Urinary bladder (tissue), 4 donors: ENCODE measurements at places on chromosomes 7 and 10. TPM values are rescaled to one million over a fixed set of nuclear protein-coding genes. Genes with fewer than 3 reads are reported as not detected.

DNA sequence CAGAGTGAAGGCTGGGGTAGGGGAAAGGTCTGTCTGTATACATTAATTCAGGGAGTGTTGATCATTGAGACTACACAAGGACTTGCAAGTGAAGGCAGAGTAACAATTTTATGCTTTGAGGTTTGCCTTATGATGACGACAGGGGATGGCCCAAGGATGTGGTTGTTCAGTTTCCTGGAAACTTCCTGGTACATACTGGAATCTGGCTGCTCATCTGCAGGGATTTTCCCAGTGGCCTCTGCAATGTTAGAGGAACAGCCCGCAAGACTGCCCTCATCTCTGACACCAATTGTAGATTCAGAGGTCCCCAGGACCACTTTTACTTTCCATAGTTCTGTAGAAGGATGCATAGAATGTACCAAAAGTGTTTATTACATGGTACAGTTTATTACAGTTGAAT is 189.6 kb downstream of the TMEM178B start:
- no peak for DNase-seq

The KCNH2 gene
- 9.9 TPM for total RNA-seq

GRCh38 chr7:140534743-140535142 is 55.4 kb upstream of the MKRN1 start:
- DNase-seq, result no peak

DNA sequence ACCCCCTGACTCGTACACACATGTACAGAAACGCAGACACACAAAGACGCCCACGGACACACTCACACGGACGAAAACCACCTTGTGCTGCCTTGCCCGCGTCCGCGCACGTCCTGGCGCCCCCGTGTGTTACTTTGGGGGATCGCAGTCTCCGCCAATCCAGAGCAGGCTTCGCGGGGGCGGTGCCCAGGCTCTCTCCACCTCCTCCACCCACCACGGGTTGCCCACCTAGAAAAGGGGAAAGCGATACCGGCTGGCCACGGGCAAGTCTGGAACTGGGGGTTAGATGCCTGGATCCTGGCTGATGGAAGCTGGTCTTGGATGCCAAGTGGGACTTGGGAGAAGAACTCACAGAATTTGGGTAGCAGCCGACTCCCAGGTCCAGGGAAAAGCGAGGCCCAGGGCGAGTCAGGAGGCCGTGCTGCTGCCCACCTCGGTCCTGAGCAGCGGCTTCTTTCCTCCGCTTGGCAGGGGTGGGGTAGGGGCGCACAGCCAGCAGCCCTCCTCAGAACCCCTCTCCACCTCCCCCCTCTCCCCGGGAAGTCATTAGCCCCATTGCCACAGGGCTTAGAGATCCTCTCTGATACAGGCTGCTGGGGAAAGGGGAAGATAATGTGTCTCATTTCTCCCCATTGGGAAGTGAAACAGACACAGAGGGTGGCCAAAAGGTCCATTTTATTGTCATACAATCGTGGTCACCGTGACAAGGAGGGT is 4.6 kb upstream of the VGF start:
- DNase-seq, result no peak

The SPAM1 gene
- total RNA-seq, result not detected

DNA sequence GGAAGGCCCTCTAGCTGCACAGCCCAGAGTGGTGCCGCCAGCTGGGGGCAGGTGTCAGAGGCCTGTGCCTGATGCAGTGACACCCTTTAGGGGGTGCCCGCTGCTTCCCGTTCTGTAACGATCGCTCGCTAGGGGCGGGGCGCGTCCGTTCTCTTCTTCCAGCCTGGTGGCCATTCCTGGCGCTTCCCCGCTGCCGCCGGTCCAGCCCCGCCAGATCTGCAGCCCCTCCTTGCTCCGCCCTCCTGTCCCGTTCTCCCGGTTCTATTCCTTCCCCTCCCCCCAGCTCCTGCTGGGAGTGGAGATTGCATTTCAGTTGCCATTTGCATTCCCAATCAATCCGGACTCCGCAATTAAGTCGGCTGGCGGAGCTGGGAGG is 39.2 kb downstream of the AGAP3 start:
- DNase-seq, result no peak

DNA sequence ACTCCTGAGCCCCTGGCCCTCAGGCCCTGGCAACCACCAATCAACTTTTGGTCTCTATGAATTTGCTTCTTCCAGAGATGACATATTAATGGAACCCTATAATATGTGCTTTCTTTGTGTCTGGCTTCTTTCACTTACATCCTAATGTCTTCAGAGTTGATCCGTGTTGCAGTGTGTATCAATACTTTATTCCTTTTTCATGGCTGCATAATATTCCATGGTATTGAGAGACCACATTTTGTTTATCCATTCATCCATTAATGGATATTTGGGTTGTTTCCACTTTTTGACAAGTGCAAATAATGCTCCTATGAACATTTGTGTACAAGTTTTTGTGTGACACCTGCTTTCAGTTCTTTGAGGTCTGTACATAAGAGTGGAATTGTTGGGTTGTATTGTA is 43.3 kb upstream of the ELFN1 start:
- no peak for DNase-seq

DNA sequence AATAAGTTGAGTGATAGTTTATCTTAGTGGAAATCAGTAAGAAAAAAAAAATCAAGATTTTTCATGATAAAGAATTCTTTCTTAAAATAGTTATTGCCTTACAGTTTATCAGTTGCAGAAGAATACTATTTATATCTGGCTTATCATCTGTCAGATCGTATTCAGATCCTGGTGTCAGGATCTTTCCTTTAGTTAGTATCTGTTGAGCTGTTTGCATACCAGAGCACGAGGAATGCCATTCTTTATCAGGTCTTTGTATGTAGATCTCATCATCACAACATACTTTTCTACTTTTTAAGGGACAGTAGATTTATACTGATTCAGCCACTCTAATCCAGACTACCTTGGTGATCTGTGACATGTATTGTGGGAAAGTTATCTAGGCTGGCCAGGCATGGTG is 12.5 kb downstream of the ENO4 start:
- no peak for DNase-seq

DNA sequence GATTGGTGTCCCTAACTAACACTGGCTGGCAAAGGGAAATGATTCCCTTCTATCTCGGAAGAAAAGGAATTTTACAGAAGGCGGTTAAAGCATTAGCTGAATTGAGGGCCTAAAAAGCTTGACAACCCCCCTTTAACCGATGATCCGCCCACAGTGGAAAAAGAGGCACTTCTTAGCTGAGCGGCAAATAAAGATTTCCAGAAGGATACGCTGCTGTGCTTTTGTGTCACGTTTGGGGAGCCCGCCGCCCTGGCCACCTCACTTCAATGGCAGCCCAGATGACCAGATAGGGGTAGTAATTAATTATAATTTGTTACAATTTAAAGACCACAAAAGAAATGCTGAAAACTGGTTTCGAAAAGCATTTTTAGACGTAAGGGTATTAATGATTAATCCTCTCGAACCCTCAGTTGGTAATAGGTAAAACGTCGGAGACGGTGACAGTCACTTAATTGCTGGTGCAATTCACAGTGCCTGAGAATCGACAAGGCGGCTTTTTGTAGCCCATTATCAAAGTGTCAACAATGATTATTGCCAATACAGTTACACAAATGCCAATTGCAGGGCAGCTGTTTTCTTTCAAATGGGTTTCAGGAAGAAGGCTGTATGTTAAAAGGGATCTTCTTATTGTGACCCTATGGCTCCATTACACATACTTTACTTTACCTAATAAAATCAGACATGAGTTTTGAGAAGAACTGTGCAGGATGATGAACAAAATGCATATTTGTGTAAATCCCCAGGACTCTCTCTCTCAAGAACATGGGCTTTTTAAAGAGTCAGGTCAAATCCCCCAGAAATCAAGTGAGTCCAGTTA is 154.1 kb downstream of the PIP4K2A start:
- DNase-seq, result no peak

GRCh38 chr7:78571292-78571691 is 772.7 kb downstream of the PHTF2 start:
- no peak for DNase-seq

- no peak for DNase-seq
Measured at GRCh38 chr7:30775992-30776391, 4.8 kb downstream of the MINDY4 start.

DNA sequence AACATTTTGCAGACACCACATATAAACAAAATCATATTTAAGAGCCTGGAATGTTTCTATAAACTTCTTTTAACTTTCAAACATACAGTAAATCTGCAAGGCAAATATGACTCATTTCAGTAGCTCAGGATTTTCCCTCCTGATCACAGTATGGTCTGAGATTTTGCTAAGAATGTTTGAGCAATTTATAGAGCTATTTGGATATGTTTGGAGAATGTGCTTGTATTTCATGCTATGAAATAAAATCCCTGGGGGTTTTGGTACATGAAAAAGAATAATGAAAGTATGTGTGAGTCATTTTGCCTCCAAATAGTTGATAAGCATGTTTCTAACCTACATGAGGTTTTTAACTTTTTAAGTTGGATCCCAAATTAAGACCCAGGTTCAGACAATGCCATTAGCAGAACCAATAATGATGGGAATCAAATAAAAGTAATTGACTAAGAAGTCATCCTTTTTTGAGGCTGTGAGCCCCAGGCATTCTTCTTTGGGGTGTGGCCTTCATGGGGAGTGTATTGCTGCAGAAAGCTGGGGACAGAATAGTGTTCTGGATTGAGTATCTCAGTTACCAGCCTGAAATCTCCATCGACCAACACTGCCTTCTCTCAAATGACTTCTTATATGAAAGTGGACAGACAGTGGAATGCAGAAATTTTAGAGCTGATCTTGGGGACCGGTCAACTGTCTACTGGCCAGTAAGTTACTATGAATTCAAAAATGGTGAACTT is 66.1 kb upstream of the AGBL3 start:
- DNase-seq, result no peak

DNA sequence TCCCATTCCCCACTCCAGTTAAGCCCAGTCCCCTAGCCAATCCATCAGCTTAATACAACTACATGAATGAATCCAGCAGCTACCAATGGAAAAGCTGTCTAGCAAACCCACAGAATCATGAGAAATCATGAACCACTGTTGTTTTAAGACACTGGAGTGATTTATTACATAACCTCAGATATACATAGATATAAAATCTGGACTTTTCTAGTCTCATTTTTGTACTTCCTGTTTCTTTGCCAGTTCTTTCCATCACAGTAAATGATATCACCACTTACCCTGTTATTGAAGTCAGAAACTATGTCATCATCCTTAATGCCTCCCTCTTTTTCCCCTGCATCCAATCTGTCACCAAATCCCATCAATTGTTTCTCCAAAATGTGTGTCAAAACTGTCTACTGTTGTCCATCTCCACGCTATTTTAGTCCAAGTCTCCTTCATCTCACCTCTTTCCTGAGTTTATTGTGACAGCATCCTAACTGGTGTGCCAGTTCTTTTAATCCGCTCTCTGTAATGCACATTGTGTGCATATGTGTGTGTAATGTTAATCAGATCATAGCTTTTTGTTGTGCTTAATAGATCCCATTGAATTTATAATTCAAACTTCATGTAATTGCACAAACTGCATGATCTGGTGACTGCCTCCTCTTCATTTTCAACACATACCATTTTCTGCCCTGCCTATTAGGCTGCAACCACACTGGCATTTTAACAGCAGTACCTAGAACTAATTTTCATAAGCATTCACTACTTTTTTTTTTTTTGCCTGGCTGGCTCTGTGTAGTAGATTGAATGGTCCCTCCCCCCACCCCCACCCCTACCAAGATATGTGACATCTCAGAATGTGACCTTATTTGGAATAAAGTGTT is 56.0 kb downstream of the MKLN1 start:
- DNase-seq, result no peak

DNA sequence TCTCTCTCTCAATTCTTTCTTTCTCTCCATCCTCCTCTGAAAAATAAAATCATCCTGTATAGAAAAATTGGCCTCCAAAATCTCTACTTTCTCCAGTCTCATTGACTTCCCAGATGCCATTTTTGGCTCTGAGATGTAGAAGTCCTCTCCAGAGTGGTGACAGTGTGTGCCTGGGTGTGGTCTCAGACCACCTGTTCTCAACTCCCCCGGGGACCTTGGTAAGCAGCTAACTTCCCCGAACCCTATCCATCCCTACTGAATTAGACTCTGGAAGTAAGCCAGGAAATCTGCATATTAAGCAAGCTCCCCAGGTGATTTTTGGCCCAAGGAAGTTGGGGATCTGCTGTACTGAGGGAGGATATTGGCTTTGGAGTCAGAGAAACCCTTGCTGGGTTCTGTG is 120.5 kb downstream of the WDR11 start:
- DNase-seq, result no peak

- no peak for DNase-seq
Measured at GRCh38 chr7:47198159-47198558, 383.8 kb downstream of the TNS3 start.

- no peak for DNase-seq
Measured at GRCh38 chr7:104922182-104923009, 91.6 kb upstream of the KMT2E start.

DNA sequence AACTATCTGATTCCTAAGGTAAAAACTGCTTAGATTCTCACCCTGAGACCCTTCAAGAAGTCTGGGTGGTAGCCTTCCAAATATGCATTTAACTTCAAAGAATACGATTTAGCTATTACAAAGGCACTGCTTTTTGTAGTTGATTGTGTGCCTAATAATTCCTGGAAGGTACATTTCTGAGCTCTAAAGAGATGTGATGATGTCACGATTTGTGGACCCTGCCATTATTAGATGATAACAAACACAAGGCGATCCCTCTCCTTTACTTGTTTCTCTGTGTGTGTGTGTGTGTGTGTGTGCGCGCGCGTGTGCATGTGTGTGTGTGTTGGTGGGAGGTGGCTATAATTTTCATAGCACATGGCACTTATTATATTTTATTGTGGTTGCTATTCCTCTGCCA is 70.9 kb downstream of the TFPI2 start:
- no peak for DNase-seq

GRCh38 chr10:34397324-34397723 is 417.8 kb downstream of the PARD3 start:
- DNase-seq, result no peak

DNA sequence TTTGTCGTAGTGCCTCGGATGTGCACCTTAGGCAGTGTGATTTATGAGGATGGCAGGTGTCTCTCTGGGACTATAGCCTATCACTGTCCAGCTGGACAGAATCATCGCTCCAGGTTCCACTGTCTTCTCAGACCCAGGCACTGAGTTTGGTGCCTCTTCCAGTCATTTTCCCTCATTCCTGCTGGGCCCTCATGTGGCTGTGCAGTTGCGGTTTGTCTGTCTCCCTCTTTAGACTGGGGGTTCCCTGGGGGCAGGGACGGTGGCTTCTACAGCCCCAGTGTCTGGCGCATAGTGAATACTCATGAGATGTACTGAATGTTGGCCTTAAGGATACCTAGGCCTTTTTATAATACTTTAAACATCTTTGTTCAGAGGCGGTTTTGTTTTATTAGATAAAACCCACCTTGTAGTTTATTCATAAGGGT is 28.9 kb downstream of the CCM2 start:
- DNase-seq, result no peak

The ZNF804B gene
- total RNA-seq, result 1.2 TPM
